IPS-NIHi11 (cell line): ENCODE measurements at places on chromosomes 12 and 14.
A peak's percentile ranks its signal among the peaks of the same experiment; 100 is the strongest.

DNA sequence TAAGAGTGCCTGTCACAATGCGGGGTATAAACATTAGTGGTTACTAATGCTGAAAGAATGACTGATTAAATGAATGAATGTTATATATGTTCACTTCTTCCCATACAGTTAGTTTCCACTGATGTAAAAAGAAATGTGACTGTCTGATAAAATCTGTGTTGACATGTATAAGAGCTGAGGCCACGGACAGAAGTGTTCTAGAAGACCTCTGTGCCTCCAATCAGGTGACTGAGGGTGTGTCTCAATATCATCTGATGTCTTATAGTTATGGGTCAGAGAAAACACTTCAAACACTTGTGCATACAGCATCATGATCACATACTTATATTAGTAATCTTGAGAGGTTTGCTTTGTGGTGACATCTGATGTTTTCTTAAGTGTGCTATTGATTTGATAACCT, 183.4 kb downstream of the TTC7B start:
- no peak for DNase-seq

DNA sequence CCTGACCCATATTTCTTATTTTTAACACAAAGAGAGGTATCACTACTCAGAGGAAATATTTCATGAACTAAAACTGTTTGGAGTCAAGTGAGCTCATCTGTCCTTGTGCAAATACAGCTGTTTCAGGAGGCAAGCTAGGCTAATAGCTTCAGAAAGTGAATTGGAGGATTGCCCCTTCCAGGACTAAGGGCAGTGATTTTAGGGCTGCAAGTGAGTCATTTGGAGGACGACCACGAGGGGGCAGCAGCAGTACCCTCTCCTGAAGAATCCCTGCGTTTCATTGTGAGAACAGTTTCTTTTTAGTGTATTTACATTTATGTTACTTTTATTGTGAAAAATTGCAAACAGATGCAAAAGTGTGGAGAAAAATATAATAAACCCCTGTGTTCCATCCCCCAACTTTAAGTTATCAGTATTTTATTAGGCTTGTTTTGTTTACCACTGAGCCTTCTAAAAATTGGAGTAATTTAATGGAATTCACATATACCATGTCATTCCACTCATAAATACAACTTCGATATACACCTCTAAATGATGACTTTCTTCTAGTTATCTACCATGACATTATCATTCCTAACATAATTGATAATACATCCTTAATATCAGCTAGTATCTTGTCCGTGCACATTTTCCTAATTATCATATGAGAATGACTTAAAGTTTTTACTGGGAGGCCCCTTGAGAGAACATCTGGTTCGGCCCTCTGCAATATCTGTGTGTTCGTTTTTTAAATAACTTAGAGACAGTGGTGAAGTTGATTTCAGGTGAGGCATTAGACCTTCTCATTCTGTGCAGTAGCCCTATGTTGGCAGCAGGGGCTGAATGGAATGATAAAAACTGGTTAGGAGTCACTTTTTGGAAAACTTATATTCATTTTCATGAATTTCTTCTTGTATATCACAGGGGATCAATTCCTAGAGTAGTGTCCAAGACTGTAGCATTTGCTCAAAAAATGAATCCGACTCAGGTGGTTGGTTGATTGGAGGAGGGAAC, 13.7 kb downstream of the FOXJ2 start:
- DNase-seq, result peak; percentile 87

- no peak for DNase-seq
These were observed 1.3 kb downstream of the CAMKK2 start for GRCh38 chr12:121295116-121295745.

DNA sequence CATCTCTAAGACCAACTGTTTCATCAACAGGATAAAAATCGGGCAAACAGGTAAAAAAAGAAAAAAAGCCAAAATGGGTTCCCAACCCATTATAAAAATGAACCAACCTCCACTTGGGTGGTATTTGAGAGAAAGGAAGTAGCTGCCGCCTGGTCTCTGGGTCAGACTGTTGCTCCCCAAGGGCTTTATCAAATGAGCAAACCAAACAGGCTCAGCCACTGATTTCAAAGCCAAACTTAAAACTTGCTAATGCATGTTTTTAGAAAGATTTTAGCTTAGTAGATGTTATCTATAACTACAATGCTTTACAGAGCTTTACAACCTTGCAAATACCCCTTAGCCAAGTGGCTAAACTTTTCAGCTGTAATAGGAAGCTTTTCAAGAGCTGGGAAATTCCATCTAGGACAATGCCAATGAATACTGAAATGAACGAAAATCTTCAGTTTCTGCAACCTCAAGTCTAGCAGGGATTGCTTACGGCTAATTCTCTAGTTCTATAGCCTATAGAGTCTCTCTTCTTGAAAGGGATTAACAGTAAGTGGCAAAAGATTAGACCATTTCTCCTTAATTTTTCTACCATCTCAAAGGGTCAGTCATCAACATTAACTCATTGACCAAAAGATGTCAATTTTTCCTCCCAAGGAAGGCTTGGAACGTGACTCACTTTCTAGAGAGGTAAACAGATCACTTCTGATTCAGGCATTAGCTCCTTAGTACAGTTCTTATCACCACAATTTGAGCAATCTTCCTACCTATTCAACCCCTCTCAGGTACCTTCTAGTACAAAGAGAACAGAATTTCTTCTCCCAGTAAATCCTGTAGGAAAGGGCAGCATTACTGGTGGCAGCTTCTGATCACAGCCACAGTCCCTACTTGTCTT, 4.2 kb downstream of the PPM1H start:
- DNase-seq, result no peak

GRCh38 chr12:89674326-89674942, 34.2 kb downstream of the ATP2B1 start:
- no peak for DNase-seq

GRCh38 chr12:49098035-49098451, 3.4 kb upstream of the DHH start:
- peak; percentile 85 for DNase-seq

GRCh38 chr12:124694250-124694649, 126.8 kb upstream of the NCOR2 start:
- DNase-seq, result no peak

- DNase-seq, result no peak
These were observed 28.6 kb downstream of the PACS2 start for GRCh38 chr14:105343194-105343593.

DNA sequence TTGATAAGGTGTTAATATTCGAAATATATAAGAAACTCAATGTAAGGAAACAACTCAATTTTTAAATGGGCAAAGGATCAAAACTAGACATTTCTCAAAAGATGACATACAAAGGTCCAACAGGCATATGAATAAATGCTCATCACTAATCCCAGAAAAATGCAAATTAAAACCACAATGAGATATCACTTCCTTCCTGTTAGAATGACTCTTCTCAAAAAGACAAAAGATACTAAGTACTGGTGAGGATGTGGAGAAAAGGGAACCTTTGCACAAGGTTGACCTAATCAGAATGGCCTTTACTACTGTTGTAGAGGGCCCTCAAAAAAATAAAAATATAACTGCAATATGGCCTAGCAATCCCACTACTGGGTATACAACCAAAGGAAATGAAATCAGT, 383.4 kb downstream of the KCNH5 start:
- DNase-seq, result no peak

GRCh38 chr12:79521576-79521975, 169.2 kb downstream of the PAWR start:
- DNase-seq, result no peak

DNA sequence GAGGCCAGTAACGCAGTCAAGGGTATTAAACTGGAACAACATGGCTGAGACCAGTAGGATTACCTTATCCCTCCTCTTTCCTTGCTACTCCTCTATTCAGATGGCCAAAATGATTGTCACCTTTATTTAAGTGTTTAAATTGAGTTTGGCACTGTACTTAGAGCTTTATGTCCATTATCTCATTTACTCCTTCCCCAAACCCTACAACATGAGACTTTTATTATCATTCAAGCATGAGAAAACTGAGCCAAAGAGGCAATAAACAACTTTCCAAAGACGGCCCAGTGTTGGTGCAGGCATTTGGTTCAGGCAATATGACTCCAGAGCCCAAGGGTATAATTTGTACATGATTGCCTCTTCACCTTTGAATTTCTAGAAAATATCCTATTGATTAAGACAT, 370.9 kb upstream of the KITLG start:
- no peak for DNase-seq

GRCh38 chr14:99937475-99938244, 127.6 kb upstream of the EVL start:
- DNase-seq, result no peak

DNA sequence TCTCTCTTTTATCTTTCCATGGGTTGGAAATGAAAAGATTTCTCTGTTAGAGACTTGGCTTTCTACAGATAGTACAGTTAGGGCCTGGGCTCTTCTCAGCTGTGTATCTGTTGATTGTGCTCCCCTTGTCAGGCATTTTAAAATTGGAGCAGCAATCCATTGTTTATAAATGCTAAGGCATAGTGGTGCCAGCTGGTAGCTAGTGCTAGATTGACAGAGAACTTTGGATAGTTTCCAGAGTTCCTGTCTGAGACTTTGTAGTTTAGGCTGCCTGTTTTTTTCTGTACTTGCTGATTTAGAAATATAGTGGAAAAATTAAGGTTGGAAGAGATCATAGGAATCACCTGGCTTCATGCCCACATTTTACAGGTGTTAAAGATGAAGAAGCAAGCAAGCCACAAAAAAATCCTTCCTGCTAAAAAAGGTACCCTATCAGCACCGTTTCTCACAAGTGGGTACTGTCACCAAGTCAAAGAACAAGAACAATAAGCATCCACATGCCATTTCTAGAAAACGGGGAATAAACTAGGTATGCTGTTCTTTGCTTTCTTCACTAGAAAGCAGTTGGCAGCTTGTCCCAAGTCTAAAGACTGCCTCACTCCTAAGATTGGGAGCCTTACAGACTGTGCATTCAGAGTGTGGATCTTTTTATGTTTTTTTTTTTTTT, 6.2 kb downstream of the TTLL5 start:
- no peak for DNase-seq

DNA sequence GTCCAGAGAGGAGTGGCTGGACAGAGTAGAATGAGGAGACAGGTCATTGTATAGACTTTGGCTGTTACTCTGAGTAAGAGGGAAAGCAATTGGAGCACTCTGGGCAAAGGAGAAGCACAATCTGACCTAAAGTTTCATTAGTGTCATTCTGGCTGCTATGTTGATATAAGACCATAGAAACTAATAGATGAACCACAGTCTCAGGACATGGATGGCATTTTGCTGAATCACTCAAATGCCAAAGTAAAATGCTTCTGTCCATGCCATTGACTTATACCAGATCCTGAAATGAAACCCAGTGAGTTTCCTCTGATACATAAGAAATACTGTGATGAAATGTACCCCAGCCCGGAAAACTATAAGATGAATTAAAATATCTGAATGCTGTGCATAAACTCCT, 65.8 kb upstream of the COCH start:
- DNase-seq, result no peak

GRCh38 chr12:109961612-109962011, 34.6 kb downstream of the GIT2 start:
- DNase-seq, result no peak

- peak; percentile 74 for DNase-seq
These were observed 1.3 kb downstream of the A2ML1 start for GRCh38 chr12:8823565-8824300.

- DNase-seq, result no peak
These were observed 190.8 kb upstream of the C14orf180 start for GRCh38 chr14:104388541-104389325.

- DNase-seq, result no peak
These were observed 20.3 kb downstream of the KDM2B start for GRCh38 chr12:121560392-121561008.

GRCh38 chr12:105764216-105764835, 374.4 kb downstream of the NUAK1 start:
- no peak for DNase-seq

DNA sequence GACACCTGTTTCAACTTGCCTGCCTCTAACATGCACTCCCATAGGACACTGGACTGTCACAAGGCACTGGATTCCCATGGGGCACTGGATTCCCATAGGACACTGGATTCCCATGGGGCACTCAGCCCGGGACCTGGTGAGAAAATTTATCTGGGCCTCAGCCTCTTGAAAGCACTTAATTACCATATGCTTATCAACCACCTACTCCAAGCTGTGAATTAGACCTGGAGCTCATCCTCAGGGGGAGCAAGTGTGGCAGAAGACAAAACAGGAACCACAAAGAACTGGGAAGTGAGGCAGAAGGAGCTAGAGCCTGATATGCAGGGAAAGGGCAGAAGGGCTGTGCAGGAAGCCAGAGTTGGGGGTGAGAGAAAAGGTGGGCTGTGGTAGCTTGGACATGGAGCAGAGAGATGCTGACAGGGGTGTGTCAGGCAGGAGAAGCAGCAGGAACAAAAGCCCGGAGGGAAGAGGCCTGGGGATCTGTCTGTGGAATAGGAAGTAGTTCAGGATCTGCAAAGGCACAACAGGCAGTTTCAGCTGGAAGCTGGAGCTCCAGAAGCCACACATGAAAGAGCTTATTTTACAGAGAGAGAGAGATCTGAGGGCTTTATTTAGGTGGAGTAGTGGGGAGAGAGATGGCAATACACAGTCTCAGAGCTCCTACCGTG, 3.1 kb downstream of the KRT82 start:
- DNase-seq, result peak; percentile 23

- peak; percentile 10 for DNase-seq
These were observed 51.1 kb upstream of the C14orf180 start for GRCh38 chr14:104528496-104528895.

GRCh38 chr14:98456231-98456630, 815.8 kb downstream of the BCL11B start:
- DNase-seq, result no peak

GRCh38 chr12:113955109-113955970, 10.8 kb downstream of the RBM19 start:
- DNase-seq, result peak; percentile 63

DNA sequence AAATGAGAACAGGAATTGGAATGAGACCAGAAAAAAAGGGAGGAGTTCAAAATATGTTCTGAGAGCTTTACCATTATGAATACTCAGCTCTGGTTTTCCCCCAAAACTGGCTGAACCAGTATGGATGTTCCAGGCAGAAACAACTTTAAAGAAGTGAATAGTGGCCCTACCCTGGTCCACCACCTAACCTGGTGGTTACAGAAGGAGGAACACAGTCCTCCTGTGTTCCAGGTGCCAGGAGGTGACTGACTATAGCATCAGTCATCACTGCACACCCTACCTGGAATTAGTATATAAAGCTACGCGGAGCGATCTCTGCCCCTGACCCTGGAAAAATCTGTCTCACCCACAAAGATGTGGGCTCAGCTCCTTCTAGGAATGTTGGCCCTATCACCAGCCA, at the start of gene A2ML1:
Gene A2ML1, plus strand, starts transcription at position 324 of the 400 bp plus-strand sequence. Its CDS starts 31 bp downstream, at position 355.
- DNase-seq, result no peak

GRCh38 chr12:6469092-6469491, 1.4 kb downstream of the VAMP1 start:
- no peak for DNase-seq

GRCh38 chr14:66442953-66443571, 43.1 kb upstream of the CCDC196 start:
- no peak for DNase-seq

- DNase-seq, result no peak
These were observed 50.7 kb downstream of the LIN52 start for GRCh38 chr14:74135426-74135825.

DNA sequence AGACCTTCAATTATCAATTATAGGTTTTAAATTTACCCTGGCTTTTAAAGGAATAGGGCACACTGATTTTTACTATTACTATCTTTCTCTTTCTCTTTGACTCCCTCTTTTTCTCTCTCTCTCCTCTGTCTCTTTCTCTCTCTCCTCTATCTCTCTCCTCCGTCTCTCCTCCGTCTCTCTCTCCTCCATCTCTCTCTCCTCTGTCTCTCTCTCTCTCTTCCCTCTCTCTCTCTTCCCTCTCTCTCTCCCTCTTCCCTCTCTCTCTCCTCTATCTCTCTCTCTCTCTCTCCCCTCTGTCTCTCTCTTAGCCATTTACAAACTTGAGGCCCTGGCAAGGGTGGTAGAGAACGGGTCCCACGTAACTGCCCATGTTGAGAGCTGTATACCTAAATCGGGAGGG, 62.3 kb downstream of the LRIG3 start:
- DNase-seq, result no peak
